ENCODE measurements at places on chromosomes 7 and 10. TPM values are rescaled to one million over a fixed set of nuclear protein-coding genes. Genes with fewer than 3 reads are reported as not detected.

The PIK3CG gene
- total RNA-seq = 64.9 TPM

DNA sequence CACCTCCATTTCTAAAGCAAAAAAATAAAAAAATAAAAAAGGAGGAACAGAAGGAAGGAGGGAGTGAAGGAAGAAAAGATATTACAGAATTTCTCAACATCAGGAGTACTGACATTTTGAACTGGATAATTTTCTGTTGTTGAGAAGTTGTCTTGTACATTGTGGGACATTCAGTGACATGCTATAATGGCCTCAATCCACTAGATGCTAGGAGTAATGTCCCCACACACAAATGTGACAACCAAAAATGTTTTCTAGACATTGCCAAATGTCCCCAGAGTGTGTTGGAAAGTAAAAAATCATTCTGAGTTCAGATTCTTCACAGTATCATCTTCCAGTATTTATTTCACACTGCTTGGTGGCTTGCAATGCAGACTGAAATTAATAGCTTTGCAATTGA, 6.5 kb downstream of the ZNF438 start:
- H3K4me1 ChIP-seq = no peaks in the 10 kb centered on the region
- H3K27me3 ChIP-seq = no peaks in the 10 kb centered on the region
- no peak for DNase-seq
- no peak overlapping the region for H3K27ac ChIP-seq

- no peak overlapping the region for H3K27ac ChIP-seq
- DNase-seq = no peak
- H3K36me3 ChIP-seq = no peaks in the 10 kb centered on the region
- H3K4me3 ChIP-seq = no peak overlapping the region
- no peaks in the 10 kb centered on the region for H3K27me3 ChIP-seq
- H3K4me1 ChIP-seq = peaks cover 12% of the 10 kb centered on the region
Observed at GRCh38 chr10:4136121-4136520, 351.1 kb upstream of the KLF6 start.

DNA sequence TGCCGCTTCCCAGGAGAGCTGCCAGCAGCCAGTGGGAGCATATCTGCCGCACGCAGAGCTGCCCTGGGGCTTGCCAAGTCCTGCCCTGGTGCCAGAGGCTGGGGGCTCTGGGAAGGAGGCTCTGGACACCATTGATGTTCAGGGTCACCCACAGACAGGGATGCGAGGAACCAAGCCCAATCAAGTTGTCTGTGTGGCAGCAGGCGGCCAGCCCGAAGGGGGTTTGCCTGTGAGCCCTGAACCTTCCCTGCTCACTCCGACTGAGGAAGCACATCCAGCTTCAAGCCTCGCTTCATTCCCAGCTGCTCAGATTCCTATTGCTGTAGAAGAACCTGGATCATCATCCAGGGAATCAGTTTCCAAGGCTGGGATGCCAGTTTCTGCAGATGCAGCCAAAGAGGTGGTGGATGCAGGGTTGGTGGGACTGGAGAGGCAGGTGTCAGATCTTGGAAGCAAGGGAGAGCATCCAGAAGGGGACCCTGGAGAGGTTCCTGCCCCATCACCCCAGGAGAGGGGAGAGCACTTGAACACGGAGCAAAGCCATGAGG, 94.6 kb downstream of the TACC2 start:
- no peaks in the 10 kb centered on the region for H3K36me3 ChIP-seq
- no peak overlapping the region for H3K4me3 ChIP-seq
- no peaks in the 10 kb centered on the region for H3K4me1 ChIP-seq
- DNase-seq = no peak
- H3K27me3 ChIP-seq = no peaks in the 10 kb centered on the region

The PFKFB3 gene
- total RNA-seq = 39.0 TPM

The LDB3 gene
- total RNA-seq = not detected

- H3K27ac ChIP-seq = no peak overlapping the region
- no peak overlapping the region for H3K4me3 ChIP-seq
- no peaks in the 10 kb centered on the region for H3K4me1 ChIP-seq
- H3K36me3 ChIP-seq = no peaks in the 10 kb centered on the region
- H3K27me3 ChIP-seq = no peaks in the 10 kb centered on the region
Observed at GRCh38 chr10:66836057-66836456, 89.8 kb upstream of the LRRTM3 start.

DNA sequence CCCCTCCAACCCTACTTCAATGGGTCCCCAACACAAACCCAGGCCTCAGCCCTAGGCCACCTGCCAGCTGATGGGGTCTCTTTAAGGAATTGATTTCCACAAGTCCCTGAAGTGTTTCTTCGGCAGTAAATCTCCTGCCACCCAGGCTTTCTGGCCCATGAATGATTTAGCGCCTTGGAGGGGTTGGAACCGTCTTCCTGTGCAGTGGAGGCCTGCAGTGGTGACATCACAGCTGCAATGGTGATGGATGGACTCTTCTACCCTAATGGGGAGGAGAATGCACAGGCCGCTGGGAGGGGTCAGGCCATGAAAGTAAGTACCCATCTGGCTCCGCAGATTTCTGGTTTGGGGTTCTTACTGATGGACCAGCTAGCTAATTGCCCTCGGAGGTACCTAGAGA, 163.8 kb downstream of the UBE2H start:
- H3K27ac ChIP-seq = no peak overlapping the region
- H3K4me1 ChIP-seq = peaks cover 22% of the 10 kb centered on the region
- H3K27me3 ChIP-seq = peaks cover 22% of the 10 kb centered on the region
- DNase-seq = no peak

The SLC13A1 gene
- total RNA-seq = not detected

The MYPN gene
- not detected for total RNA-seq

The SFXN3 gene
- 74.5 TPM for total RNA-seq

DNA sequence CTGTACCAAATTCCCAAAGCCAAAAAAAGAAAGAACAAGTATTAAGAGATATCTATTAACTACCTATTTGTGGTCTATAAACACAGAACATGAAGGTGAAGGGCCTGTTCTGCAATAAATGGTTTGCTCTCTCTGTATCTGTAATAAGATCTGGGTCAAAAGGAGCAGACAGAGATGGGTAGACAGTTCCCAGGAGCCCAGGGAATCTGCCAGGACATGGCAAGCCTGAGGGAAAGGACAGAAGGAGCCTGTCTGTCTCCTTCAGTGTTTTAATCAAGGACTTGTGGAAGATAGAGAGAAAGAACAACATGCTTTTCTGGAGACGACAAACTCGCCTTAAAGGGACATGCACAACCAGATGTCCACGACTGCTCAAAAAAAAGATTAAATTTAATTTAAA, 165.7 kb downstream of the ELMO1 start:
- H3K27ac ChIP-seq = no peak overlapping the region
- DNase-seq = no peak
- no peaks in the 10 kb centered on the region for H3K36me3 ChIP-seq
- peaks cover 11% of the 10 kb centered on the region for H3K4me1 ChIP-seq

The CLCN1 gene
- not detected for total RNA-seq

DNA sequence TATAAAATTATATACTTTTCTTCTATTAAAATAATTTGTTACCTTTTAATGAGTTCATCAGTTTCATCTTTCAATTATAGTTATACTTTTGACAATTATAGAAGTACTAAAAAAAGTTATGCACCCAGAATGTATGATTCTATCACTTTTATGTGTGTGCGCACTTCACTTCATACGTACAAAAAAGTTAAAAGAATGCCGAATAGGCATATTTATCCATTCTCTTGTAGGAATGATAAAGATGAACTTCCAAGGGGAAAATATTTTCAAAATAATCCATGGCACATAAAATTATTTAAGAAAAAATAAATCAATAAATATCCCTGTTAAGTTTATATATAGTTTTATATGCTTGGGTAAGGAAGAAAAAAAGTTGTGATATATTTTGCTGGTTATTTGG, 166.9 kb upstream of the PRSS1 start:
- H3K36me3 ChIP-seq = no peaks in the 10 kb centered on the region
- no peak for DNase-seq
- no peak overlapping the region for H3K27ac ChIP-seq
- H3K27me3 ChIP-seq = no peaks in the 10 kb centered on the region

The SRGN gene
- 778 TPM for total RNA-seq

The ARF5 gene
- total RNA-seq = 109 TPM

DNA sequence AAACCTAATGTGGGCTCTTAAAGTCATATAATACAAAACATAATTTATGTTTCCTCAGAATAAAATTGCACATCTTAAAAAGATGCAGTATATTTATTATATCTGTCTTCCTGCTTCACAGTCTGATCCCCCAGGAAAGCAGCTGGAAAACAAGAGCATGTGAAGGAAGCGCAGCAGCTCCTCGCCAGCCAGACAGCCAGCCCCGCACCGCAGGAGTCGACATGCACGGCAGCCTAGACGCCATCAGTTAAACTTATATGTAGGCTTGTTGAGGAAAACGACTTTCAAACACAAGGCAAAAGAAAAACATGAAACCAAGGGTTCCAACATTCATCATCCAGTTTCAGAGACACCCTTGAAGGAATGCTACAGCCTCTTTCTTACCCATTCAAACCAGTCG, 59.0 kb downstream of the PAXIP1 start:
- DNase-seq = no peak
- no peaks in the 10 kb centered on the region for H3K4me1 ChIP-seq

DNA sequence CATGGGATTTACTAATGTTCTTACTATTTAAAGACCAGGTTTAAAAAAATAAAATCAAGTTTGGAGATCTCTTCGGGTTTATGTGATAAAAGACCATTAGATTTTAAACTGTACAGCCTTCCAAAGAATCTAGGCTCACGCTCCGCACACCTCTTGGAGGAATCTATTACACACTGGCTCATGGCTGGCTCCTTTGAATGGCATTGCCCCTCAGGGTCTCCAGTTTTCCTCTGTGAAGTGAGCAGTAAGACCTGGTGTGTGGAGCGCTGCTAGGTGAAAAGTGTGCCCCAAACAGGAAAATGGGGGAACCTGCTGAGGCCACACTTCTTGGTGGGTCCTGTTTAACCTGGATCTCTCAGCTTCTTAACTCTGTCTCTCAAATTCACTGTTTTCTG, 142.3 kb downstream of the KAT6B start:
- peaks cover 6% of the 10 kb centered on the region for H3K36me3 ChIP-seq
- H3K4me1 ChIP-seq = peaks cover 11% of the 10 kb centered on the region

The ATG9B gene
- 4.5 TPM for total RNA-seq

DNA sequence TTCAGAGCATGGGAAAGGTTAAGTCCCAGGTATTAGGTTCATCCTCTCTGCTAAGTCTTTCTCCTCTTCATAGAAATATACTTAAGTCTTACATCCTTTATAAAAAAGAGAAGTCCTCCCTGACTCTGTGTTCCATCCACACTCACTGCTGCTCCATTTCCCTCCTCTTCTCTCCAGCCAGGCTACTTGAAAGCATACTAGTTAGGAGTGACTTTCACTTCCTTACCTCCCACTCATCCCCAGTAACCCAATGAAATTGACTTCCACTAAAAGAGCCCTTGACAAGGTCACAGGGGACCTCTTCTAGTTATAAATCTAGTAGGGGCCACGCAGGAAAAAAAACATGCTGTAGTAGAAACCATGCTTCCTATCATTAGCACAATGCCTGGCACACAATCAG, 133.1 kb upstream of the AGK start:
- no peaks in the 10 kb centered on the region for H3K27me3 ChIP-seq
- no peaks in the 10 kb centered on the region for H3K4me1 ChIP-seq
- no peak for DNase-seq
- no peak overlapping the region for H3K27ac ChIP-seq

- no peaks in the 10 kb centered on the region for H3K4me1 ChIP-seq
- no peak for DNase-seq
- H3K4me3 ChIP-seq = no peak overlapping the region
- no peaks in the 10 kb centered on the region for H3K36me3 ChIP-seq
- H3K27ac ChIP-seq = no peak overlapping the region
- H3K27me3 ChIP-seq = no peaks in the 10 kb centered on the region
Observed at GRCh38 chr10:115173915-115174443, 80.8 kb downstream of the ATRNL1 start.
